Effector memory CD4-positive, alpha-beta T cell (primary cell): ENCODE measurements at places on chromosomes 16 and 17.

GRCh38 chr17:17767154-17767869 is 69.5 kb downstream of the SREBF1 start:
- H3K27ac ChIP-seq: no peak overlapping the region
- DNase-seq: no peak
- H3K27me3 ChIP-seq: no peaks in the 10 kb centered on the region
- no peaks in the 10 kb centered on the region for H3K4me1 ChIP-seq
- no peaks in the 10 kb centered on the region for H3K36me3 ChIP-seq
- no peak overlapping the region for H3K4me3 ChIP-seq

GRCh38 chr17:77963441-77963840 is 4.9 kb downstream of the TNRC6C start:
- H3K4me1 ChIP-seq: peaks cover 41% of the 10 kb centered on the region
- H3K4me3 ChIP-seq: peak overlapping the region; percentile 6
- DNase-seq: no peak
- H3K27ac ChIP-seq: no peak overlapping the region

GRCh38 chr16:73086108-73086507 is 38.2 kb upstream of the ZFHX3 start:
- no peaks in the 10 kb centered on the region for H3K4me1 ChIP-seq
- no peak overlapping the region for H3K4me3 ChIP-seq
- no peak for DNase-seq
- no peaks in the 10 kb centered on the region for H3K36me3 ChIP-seq
- H3K27ac ChIP-seq: no peak overlapping the region
- H3K27me3 ChIP-seq: no peaks in the 10 kb centered on the region

DNA sequence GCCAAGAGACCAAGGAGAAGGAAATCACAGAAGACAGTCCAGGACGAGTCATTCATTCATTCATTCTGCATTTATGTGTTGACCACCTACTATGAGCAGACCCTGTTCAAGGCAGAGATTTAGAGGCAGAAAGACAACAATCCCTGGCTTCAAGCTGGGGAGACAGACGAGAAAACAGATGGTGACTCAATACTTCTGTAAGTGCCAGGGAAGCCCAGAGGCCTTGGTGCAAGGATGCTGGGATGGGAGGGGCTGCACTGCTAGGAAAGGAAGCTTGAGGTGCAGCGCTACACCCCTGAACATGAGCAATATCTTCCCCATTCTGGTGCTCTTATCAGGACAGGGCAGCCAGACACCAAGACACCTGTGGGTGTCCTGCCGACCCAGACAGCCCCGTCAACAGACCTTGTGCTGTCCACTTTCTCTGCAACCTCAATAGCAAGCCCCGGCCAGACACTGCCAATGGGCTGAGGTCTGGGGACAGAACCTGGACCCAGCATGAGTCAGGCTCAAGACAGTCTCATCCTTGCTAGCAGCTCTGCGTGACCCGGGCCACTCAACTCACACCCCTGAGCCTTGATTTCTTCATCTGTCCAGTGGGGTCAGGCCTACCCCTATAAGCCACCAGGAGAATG is 163.5 kb downstream of the COPRS start:
- no peak overlapping the region for H3K27ac ChIP-seq
- DNase-seq: no peak
- no peaks in the 10 kb centered on the region for H3K36me3 ChIP-seq
- H3K4me3 ChIP-seq: no peak overlapping the region

DNA sequence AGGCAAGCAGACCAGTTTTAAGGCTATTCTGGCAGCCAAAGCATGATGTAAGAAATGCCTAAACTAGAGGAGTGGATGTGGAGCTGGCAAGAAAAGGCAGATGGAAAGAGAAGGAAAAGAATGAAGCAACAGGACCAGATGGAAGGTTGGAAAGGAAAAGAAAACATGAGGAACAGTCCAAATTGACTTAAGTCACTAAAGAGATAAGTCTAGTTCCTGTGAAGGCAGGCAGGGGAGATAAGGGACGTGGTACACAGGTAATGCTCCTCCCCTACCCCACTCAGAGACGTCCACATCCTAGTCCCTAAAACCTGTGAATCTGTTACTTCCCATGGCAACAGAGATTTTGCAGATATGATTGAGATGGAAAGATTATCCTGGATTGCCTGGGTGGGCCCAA is 43.5 kb downstream of the TEX2 start:
- no peak for DNase-seq
- no peaks in the 10 kb centered on the region for H3K27me3 ChIP-seq
- H3K27ac ChIP-seq: no peak overlapping the region

DNA sequence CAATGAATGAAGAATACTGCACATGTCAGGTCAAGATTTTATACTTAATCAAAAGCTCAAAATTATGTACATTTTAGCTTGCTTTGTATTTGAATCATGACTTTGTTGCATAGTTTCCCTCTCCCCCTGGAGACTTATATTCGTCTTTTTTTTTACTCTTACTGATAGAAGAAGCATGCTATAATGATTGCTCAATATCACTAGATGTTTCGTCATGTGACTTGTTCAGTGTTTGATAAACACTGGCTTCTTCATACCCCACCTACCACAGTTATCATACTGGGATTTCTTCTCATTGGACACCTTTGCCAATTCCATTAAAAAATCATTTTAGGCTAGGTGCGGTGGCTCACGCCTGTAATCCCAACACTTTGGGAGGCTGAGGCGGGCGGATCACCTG is 148.7 kb downstream of the FTO start:
- peaks cover 6% of the 10 kb centered on the region for H3K36me3 ChIP-seq
- no peak overlapping the region for H3K4me3 ChIP-seq
- H3K27ac ChIP-seq: no peak overlapping the region
- DNase-seq: no peak
- H3K27me3 ChIP-seq: no peaks in the 10 kb centered on the region

- no peaks in the 10 kb centered on the region for H3K4me1 ChIP-seq
- DNase-seq: no peak
- H3K36me3 ChIP-seq: no peaks in the 10 kb centered on the region
- no peaks in the 10 kb centered on the region for H3K27me3 ChIP-seq
These were observed 115.1 kb downstream of the MRTFB start for GRCh38 chr16:14186007-14186794.

- H3K4me3 ChIP-seq: no peak overlapping the region
- no peaks in the 10 kb centered on the region for H3K36me3 ChIP-seq
- no peak overlapping the region for H3K27ac ChIP-seq
- no peak for DNase-seq
- H3K27me3 ChIP-seq: no peaks in the 10 kb centered on the region
These were observed 12.5 kb downstream of the GSE1 start for GRCh38 chr16:85625485-85626117.

- no peaks in the 10 kb centered on the region for H3K27me3 ChIP-seq
- no peaks in the 10 kb centered on the region for H3K36me3 ChIP-seq
- H3K4me3 ChIP-seq: peak overlapping the region; percentile 23
- DNase-seq: no peak
These were observed 292.0 kb upstream of the TNRC6C start for GRCh38 chr17:77666462-77666861.

GRCh38 chr17:79870540-79870939 is 31.3 kb upstream of the CBX4 start:
- H3K4me1 ChIP-seq: no peaks in the 10 kb centered on the region
- no peaks in the 10 kb centered on the region for H3K36me3 ChIP-seq
- peaks cover 3% of the 10 kb centered on the region for H3K27me3 ChIP-seq
- H3K27ac ChIP-seq: no peak overlapping the region

- peaks cover 20% of the 10 kb centered on the region for H3K36me3 ChIP-seq
- no peak for DNase-seq
- H3K4me1 ChIP-seq: no peaks in the 10 kb centered on the region
- H3K4me3 ChIP-seq: no peak overlapping the region
These were observed 16.4 kb downstream of the ZNF778 start for GRCh38 chr16:89233678-89234490.

GRCh38 chr16:20937736-20938135 is 37.2 kb downstream of the LYRM1 start:
- no peak for DNase-seq
- H3K36me3 ChIP-seq: no peaks in the 10 kb centered on the region
- no peaks in the 10 kb centered on the region for H3K27me3 ChIP-seq
- no peaks in the 10 kb centered on the region for H3K4me1 ChIP-seq

GRCh38 chr17:6070430-6070912 is 292 bp downstream of the WSCD1 start:
- DNase-seq: no peak
- peaks cover 21% of the 10 kb centered on the region for H3K27me3 ChIP-seq
- H3K36me3 ChIP-seq: no peaks in the 10 kb centered on the region
- H3K4me3 ChIP-seq: no peak overlapping the region
- no peak overlapping the region for H3K27ac ChIP-seq

DNA sequence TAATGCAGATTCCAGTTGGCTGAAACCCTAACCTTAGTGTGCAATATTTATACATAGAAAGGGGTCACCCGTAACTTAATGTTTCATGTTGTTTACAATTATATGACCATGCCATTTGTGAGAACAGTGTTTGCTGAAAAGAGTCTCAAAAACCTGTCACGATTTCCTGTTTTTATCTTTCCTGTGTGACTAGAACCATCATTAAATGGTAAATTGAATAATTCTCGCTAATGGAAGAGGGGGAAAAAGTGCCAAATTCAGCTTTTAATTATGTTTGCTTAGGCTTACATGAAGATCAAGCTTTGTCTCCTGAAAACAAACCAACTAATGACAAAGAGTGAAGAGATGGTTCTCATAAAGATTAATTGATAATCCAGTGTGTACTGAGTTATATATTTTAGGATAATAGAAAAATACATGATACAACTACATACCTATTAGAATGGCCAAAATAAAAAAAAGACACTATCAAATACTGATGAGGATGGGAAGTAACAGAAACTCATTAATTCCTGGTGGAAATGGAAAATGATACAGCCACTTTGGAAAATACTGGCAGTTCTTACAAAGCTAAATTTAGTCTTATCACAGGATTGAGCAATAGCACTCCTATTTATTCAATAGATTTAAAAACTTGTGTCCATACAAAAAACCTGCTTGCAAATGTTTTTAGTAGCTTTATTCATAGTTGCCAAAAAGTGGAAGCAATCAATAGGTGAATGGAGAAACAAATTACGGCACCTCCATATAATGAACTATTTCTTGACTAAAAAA is 141.7 kb downstream of the CDK5R1 start:
- H3K27ac ChIP-seq: no peak overlapping the region
- H3K4me3 ChIP-seq: no peak overlapping the region
- H3K36me3 ChIP-seq: no peaks in the 10 kb centered on the region
- no peak for DNase-seq
- no peaks in the 10 kb centered on the region for H3K27me3 ChIP-seq

GRCh38 chr17:39325528-39326240 is 75.7 kb downstream of the FBXL20 start:
- H3K36me3 ChIP-seq: no peaks in the 10 kb centered on the region
- no peaks in the 10 kb centered on the region for H3K27me3 ChIP-seq
- H3K4me1 ChIP-seq: no peaks in the 10 kb centered on the region
- no peak for DNase-seq
- no peak overlapping the region for H3K27ac ChIP-seq
- no peak overlapping the region for H3K4me3 ChIP-seq

GRCh38 chr16:5002699-5003143 is 31.0 kb downstream of the NAGPA start:
- DNase-seq: no peak
- H3K27me3 ChIP-seq: peaks cover 3% of the 10 kb centered on the region
- no peak overlapping the region for H3K4me3 ChIP-seq
- no peaks in the 10 kb centered on the region for H3K4me1 ChIP-seq

DNA sequence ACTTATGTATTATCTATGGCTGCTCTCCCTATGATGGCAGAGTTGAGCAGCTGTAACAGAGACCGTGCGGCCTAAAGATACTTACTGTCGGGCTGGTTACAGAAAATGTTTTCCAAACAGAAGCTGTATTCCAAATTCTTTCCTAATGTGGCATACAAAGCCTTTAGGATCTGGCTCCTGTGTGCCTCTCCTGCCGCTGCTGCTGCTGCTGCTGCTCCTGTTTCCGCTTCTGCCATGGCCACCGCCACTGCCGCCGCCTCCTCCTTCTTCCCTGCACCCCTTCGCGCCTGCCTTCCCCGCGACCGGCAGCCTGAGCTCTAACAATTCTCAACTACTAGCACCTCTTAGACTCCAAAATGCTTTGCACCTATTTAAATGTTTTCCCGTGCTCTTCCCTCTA is 263.9 kb upstream of the TBX2 start:
- H3K36me3 ChIP-seq: no peaks in the 10 kb centered on the region
- DNase-seq: no peak
- H3K27me3 ChIP-seq: no peaks in the 10 kb centered on the region

- no peaks in the 10 kb centered on the region for H3K27me3 ChIP-seq
- no peaks in the 10 kb centered on the region for H3K36me3 ChIP-seq
- no peak overlapping the region for H3K4me3 ChIP-seq
- no peak for DNase-seq
- no peak overlapping the region for H3K27ac ChIP-seq
- no peaks in the 10 kb centered on the region for H3K4me1 ChIP-seq
These were observed 21.1 kb downstream of the TTYH2 start for GRCh38 chr17:74234486-74234885.

DNA sequence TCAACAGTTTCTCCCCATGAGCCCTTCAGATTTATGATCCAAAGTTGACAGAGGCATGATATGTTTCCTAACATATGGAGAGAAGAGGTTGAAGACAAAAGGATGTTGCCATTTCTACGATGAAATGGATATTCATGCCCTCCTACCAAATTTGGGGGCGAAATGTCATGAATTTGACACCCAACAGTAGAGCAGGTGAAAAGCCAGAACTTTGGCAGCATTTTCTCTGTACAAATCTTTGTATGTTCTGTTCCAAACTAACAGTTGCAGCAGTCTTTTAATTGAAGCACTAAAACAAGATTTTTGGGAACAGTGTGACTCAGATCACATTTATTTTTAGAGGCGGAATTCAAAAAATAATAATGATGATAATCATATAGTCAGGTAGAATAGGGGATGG is 130.1 kb downstream of the TRIM37 start:
- H3K27me3 ChIP-seq: no peaks in the 10 kb centered on the region
- H3K36me3 ChIP-seq: no peaks in the 10 kb centered on the region
- no peak for DNase-seq
- H3K4me1 ChIP-seq: no peaks in the 10 kb centered on the region

DNA sequence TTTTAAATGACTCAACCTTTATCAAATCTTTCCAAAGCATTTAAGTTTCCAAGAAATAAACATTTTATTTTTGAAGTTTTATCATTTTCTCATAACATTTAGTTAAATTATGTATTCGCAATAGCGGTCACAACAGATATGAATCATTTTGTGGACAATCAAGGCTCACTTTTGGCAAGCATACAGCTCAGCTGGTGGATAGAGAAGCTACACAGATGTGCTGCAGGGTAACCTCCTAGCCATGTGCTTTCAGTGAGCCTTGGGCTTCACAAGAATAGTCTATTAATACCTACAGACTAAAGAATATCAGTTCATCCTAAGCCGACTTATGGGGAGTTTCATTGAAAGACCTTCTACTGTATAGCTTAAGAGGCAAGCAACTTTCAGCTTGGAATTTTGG is 144.8 kb downstream of the MRTFB start:
- no peaks in the 10 kb centered on the region for H3K4me1 ChIP-seq
- H3K4me3 ChIP-seq: no peak overlapping the region

- H3K4me3 ChIP-seq: no peak overlapping the region
- DNase-seq: no peak
- H3K27ac ChIP-seq: no peak overlapping the region
- H3K36me3 ChIP-seq: no peaks in the 10 kb centered on the region
- H3K27me3 ChIP-seq: no peaks in the 10 kb centered on the region
- no peaks in the 10 kb centered on the region for H3K4me1 ChIP-seq
These were observed 25.5 kb upstream of the AXIN2 start for GRCh38 chr17:65586899-65587298.
